ENCODE measurements at places on chromosomes 4 and X. TPM values are rescaled to one million over a fixed set of nuclear protein-coding genes. Genes with fewer than 3 reads are reported as not detected.

The CXorf38 gene
- total RNA-seq = 4.4 TPM

The AKAP4 gene
- total RNA-seq = not detected

The MECP2 gene
- 31.5 TPM for total RNA-seq

The MAGEA12 gene
- not detected for total RNA-seq

The RAB33A gene
- 3.3 TPM for total RNA-seq

Data from placental pericyte (primary cell).